ENCODE measurements at places on chromosomes 12 and 14. TPM values are rescaled to one million over a fixed set of nuclear protein-coding genes. Genes with fewer than 3 reads are reported as not detected.

DNA sequence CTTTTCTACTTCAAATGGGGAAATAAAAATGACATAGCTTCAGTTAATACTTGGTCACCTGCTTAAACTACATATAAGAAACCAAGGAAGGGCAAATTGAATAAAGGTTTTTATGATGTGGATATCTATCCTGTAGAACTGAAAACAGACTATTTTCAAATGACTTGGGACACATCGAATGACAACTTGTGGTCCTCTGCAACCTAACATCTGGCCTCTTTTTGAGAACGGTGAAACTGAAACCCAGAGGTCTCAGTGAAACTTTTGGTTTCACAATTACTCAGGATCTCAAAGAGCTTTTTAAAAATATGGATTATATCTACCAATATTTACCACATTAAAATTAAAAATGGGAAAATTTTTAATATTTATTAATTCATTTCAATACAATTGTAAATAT, 65.2 kb downstream of the PPP2R5E start:
- H3K4me1 ChIP-seq = peaks cover 56% of the 10 kb centered on the region
- DNase-seq = peak; percentile 59

- peaks cover 33% of the 10 kb centered on the region for H3K27me3 ChIP-seq
- peak overlapping the region; percentile 66 for H3K27ac ChIP-seq
- H3K4me1 ChIP-seq = peaks cover 18% of the 10 kb centered on the region
- no peaks in the 10 kb centered on the region for H3K36me3 ChIP-seq
- no peak for DNase-seq
These were observed 717 bp downstream of the PKP2 start for GRCh38 chr12:32895688-32896431.

DNA sequence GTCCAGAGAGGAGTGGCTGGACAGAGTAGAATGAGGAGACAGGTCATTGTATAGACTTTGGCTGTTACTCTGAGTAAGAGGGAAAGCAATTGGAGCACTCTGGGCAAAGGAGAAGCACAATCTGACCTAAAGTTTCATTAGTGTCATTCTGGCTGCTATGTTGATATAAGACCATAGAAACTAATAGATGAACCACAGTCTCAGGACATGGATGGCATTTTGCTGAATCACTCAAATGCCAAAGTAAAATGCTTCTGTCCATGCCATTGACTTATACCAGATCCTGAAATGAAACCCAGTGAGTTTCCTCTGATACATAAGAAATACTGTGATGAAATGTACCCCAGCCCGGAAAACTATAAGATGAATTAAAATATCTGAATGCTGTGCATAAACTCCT, 65.8 kb upstream of the COCH start:
- H3K27me3 ChIP-seq = peaks cover 12% of the 10 kb centered on the region
- H3K4me3 ChIP-seq = no peak overlapping the region
- DNase-seq = no peak
- no peak overlapping the region for H3K27ac ChIP-seq

DNA sequence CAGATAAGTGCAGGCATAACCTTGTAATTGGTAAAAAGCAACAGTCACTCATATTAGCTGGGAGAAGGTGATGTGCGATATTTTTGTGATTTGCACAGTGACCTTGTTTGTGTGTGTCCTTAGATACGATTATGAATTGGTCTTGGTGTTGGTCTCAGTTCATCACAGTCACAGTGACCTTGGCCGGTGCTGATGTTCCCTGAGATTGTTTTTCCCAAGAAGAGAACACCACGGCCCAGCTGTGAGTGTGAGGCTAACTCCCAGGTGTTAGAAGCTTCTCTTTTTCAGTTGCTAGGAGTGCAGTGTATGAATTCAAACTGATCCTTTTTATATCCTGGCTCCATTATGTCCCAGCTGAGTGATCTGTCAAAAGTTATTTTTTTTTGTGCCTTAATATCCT, 46.2 kb downstream of the TRHDE start:
- H3K4me3 ChIP-seq = no peak overlapping the region
- H3K27me3 ChIP-seq = no peaks in the 10 kb centered on the region
- H3K4me1 ChIP-seq = no peaks in the 10 kb centered on the region
- no peak overlapping the region for H3K27ac ChIP-seq
- DNase-seq = no peak
- no peaks in the 10 kb centered on the region for H3K36me3 ChIP-seq

DNA sequence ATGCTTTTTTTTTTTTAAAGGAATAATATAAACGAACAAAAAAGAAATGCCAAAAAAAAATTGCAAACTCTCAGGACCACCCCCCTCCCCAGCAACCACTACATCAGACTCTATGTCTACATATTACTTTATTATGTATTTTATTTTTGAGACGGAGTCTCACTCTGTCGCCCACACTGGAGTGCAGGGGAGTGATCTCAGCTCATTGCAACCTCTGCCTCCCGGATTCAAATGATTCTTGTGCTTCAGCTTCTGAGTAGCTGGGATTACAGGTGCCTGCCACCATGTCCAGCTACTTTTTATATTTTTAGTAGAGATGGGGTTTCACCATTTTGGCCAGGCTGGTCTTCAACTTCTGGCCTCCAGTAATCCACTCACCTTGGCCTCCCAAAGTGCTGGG, 22.9 kb downstream of the HECTD4 start:
- DNase-seq = no peak
- peaks cover 4% of the 10 kb centered on the region for H3K4me1 ChIP-seq
- H3K4me3 ChIP-seq = no peak overlapping the region

Gene GPR84
- not detected for polyA plus RNA-seq

Gene INSM2
- polyA plus RNA-seq = not detected
